ENCODE measurements at places on chromosomes 5 and 9. TPM values are rescaled to one million over a fixed set of nuclear protein-coding genes. Genes with fewer than 3 reads are reported as not detected.
A peak's percentile ranks its signal among the peaks of the same experiment; 100 is the strongest.

CCDC69 gene
- total RNA-seq = 18.0 TPM

DNA sequence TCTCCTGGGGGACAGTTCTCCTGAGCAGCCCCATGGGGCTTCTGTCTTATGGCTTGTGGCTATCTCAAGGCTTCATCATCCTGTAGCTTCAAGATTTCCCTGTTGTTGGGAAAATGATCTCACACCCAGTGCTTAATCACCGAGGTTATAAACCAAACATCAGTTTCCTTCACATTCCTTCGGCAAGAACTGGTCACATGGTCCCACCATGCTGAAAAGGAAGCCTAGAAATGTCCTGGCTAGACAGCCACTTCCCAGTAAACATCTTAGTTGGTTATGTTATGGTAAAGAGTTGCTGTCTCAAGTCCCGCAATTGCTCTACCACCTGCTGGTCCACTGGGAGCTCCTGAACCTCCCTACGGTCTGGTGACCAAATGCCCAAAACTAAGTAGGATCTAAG is 66.0 kb downstream of the RAB3C start:
- DNase-seq = no peak

DNA sequence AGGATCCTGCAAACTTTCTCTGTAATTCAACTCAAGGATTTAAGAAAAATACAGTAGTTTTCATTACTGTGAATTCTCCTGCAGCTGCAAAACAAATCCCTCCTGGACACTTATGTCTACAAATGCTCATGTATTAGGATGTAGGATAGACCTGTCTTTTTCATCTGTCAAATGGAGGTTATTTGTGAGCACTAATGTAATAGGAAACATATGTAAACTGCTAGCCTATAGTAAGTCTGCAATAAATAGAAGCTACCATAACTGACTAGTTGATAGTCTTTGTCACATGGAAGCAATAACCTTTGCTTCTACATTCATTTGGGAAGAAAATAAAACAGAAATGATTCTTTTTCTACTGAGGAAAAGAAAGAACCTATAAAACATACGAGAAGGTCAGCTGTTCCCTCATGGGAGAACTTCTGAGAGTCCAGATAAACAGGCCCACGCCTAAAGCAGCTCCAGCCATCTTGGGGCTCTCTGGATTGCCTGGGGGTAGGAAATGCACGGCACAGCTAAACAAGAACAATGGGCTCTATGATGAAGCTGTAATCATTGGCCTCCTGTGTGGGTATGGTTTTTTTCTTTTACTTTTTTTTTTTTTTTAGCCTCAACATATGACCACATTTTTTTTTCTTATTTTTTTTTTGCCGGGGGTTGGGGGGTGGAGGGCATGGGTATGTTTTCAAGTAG is 6.2 kb downstream of the KCNV2 start:
- peak; percentile 20 for DNase-seq

DNA sequence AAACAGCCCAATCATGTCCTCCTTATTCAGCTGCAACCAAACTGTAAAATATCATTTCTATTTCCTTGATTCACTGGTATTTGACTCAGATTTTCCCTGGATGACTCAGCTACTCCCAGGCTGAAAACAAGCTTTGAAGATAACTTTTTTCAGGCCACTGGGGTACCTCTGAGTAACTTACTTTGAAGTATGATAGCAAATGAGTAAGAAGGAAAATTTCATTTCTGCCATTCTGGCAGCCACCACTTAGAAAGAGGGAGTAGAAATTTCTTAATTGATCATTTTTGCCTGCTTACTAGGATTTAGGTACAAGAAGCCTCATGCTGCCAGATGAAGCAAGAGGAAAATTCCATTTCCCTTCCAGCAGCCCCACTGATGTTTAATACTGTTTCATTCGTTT is 247.4 kb downstream of the PRELID2 start:
- DNase-seq = no peak

UIMC1 gene
- 56.4 TPM for total RNA-seq

GRCh38 chr5:66793049-66793448 is 196.9 kb downstream of the MAST4 start:
- no peak for DNase-seq

BARHL1 gene
- total RNA-seq = not detected

STK32A gene
- 0.58 TPM for total RNA-seq

GRCh38 chr5:159928122-159928909 is 12.0 kb downstream of the ADRA1B start:
- DNase-seq = peak; percentile 31

HCN1 gene
- not detected for total RNA-seq

- no peak for DNase-seq
These were observed 29.9 kb upstream of the GNA14 start for GRCh38 chr9:77677957-77678535.

DNA sequence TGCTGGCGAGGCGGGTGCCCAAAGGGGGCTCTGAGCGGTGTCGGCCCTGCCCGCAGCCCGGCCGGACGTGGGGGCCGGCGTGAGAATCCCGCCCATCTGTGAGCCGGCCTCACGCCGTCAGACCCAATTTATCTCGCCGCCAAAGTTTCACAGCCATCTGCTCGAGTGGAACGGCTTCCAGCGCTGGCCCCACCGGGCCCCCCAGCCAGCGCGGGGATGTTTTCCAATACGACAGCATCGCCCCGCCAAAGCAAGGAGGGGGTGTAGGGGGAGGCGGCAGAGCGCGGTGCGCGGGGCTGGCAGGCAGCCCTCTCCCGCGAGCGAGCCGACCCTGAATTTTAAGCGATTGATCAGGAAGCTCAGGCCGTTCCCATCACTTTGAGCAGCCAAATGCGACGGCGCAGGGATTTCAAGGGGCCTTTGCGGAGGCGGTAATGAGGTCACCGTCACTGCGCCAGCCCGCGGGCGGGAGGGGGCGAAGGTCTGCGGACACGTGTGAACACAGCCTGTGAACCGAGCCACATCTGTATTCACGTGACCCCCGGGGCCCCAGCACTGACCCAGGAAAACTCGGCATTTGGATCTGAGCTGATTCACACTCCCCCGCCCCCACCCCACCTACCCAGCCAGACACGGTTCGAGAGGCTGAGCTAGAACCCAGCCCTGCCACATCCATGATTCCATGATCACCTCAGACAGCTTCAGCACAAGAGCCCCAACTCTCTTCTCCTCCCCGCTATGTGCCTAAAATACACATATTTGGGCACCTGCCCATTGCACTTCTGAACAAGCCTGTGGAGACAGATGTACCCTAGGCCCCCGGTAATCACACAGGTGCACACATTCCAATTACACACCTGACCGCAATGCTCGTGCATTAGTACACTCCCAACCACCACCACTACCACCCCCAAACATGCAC is 47.8 kb upstream of the PSD2 start:
- peak; percentile 31 for DNase-seq

DNA sequence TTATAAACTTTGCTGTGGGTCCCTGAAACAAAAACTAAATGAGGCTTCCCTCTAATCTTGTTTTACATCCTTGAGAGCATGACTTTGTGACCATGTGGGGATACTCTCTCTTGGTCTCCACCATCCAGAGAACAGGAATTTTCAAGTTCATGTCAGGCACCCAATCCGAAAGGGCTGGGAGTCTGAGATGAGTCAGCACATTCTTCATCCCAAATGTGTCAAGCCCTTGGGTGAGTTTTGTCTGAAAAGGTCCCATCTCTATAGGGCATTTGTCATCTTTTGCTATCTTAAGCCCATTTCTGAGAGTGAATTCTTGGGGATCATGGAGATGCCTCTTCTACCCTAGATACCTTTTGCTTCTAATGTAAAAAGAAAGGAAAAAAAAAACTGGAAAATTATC is 26.9 kb upstream of the RAPGEF6 start:
- DNase-seq = no peak

DNA sequence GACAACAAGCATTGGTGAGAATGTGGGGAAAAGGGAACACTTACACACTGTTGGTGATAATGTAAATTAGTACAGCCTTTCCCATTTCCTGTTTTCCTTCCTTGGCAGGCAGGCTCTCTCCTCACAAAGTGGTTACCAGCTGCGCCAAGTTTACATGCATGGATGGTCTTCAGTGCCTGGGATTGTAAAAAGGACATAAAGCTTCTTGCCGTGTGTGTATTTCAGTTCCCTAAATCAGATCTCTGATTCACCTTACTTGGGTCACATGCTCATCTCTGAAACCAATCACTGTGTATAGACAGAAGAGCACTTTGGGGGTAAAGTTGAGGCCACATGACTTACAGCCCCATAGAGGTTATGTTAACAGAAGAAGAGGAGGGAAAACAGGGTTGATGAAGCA is 92.8 kb downstream of the CAVIN4 start:
- no peak for DNase-seq

TIGD6 gene
- not detected for total RNA-seq

DNA sequence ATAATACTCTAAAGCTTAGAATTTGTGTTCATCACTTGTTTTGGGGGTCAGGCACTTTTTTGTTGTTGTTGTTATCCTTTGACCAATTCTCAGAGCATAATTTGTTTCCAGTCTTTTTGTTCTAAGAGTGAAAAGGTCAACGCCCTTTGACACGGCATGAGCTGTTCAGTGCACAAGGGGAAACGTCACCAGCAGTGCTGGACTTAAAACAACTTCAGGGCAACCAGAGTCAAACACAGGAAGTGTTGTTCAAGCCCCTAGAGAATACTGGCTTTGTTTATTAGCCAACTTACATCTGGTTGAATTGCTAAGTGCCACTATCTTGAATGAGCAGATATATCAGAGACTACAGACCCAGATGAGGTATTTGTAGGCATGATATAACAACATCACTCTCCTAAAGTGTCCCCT is 368.9 kb downstream of the TMEM161B start:
- DNase-seq = peak; percentile 51

LRRC70 gene
- 22.8 TPM for total RNA-seq

Data from stomach (tissue), 19 donors.